Smooth muscle cell of the pulmonary artery (primary cell): ENCODE measurements at places on chromosomes 2 and 18. TPM values are rescaled to one million over a fixed set of nuclear protein-coding genes. Genes with fewer than 3 reads are reported as not detected.

Gene RBM44
- total RNA-seq = 0.33 and 0.36 TPM in 2 replicates

Gene LAMA3
- total RNA-seq = 3.8 and 8.3 TPM in 2 replicates

Gene IL36RN
- not detected in 2 replicates for total RNA-seq

Gene CYP27A1
- 6.8 and 13.7 TPM in 2 replicates for total RNA-seq

Gene EGR4
- total RNA-seq = not detected in 2 replicates

Gene C2orf78
- not detected in 2 replicates for total RNA-seq

Gene FSHR
- total RNA-seq = not detected in 2 replicates

Gene CABYR
- total RNA-seq = 3.3 and 5.7 TPM in 2 replicates

Gene PLGLB2
- total RNA-seq = 0.92 and 1.3 TPM in 2 replicates

Gene C1QL2
- not detected in 2 replicates for total RNA-seq

Gene ARHGAP15
- total RNA-seq = 0.13 TPM in 1 of 2 replicates, not detected in the other

Gene CHST9
- total RNA-seq = not detected in 2 replicates

Gene MSTN
- total RNA-seq = 0.10 and 0.13 TPM in 2 replicates

Gene C2orf74
- total RNA-seq = 11.3 TPM in 2 replicates

Gene ANKRD36B
- 20.2 and 24.6 TPM in 2 replicates for total RNA-seq

Gene POTEF
- total RNA-seq = not detected in 2 replicates

Gene KCNE4
- total RNA-seq = 37.7 and 120 TPM in 2 replicates

Gene CIDEA
- total RNA-seq = 0.13 TPM in 1 of 2 replicates, not detected in the other

Gene FKBP7
- total RNA-seq = 58.6 and 79.2 TPM in 2 replicates
